Neural crest cell (in vitro differentiated cells): ENCODE measurements at places on chromosomes 2 and 18. TPM values are rescaled to one million over a fixed set of nuclear protein-coding genes. Genes with fewer than 3 reads are reported as not detected.

Gene ALPG
- not detected in 2 replicates for total RNA-seq

Gene ID2
- 44.1 and 46.1 TPM in 2 replicates for total RNA-seq

GRCh38 chr2:148555622-148556294 lies 88.8 kb upstream of the EPC2 start:
- DNase-seq = no peak

Gene HOXD12
- not detected in 2 replicates for total RNA-seq

Gene RSAD2
- 1.0 and 1.1 TPM in 2 replicates for total RNA-seq

Gene ST8SIA5
- 0.79 and 2.7 TPM in 2 replicates for total RNA-seq

DNA sequence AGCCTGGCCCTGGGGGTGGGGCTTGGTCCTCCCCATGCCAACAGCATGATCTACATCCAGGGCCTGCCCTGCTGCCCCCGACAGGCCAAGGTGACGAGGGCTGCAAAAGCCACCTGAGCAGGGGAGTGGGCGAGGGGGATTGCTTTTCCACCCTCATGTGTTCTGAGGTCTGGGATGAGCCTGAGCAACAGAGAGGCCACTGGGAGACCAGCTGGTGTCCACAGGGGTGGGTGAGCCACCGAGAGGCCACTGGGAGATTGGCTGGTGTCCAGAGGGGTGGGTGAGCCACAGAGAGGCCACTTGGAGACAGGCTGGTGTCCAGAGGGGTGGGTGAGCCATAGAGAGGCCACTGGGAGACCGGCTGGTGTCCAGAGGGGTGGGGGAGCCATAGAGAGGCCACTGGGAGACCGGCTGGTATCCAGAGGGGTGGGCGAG lies 147.4 kb upstream of the GPC1 start:
- no peak for DNase-seq

DNA sequence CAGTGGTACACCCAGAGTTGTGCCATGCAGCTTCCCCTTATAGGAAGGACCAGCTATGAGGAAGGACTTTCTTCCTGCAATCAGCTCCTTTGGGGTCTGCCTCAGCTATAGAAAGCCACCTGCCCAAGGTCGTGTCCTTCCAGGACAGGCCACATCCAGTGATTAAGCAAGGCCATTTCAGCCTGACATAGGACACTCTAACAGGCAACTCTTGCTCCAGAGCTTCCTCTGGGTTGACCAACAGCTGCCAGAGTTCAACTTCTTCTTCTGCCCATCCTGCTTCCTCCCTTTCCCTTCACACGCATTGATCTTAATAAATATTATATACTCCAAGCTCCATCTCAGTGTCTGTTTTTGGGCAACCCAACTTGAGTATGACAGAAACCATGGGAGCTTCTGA lies 12.8 kb downstream of the LRP2 start:
- DNase-seq = no peak

Gene ZC3H6
- 7.3 and 7.9 TPM in 2 replicates for total RNA-seq

- no peak for DNase-seq
Observed at GRCh38 chr2:221553333-221553732, 18.8 kb downstream of the EPHA4 start.

Gene MGAT4A
- total RNA-seq = 11.5 and 12.2 TPM in 2 replicates

DNA sequence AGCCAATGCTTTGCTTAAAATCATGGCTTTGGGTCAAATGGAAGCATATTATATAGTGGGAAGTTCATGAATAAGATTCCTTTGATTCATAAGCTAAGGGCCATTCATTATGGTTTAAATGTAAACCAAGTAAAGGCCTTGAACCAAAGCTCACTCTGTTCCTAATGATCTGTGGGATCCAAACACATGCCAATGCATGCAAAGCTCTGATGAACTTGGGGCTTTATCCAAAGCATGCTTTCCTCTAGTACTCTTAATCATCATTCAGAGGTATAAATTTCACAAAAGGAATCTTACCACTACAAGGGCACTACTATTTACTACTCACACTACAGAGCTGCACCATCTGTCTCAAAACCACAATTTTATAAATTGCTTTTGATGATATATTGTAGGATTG lies 102.8 kb upstream of the RBMS1 start:
- DNase-seq = no peak
